CD4-positive, alpha-beta T cell treated with Interferon gamma for 1 hour (primary cell): ENCODE measurements at places on chromosomes 1 and 21.
A peak's percentile ranks its signal among the peaks of the same experiment; 100 is the strongest.

DNA sequence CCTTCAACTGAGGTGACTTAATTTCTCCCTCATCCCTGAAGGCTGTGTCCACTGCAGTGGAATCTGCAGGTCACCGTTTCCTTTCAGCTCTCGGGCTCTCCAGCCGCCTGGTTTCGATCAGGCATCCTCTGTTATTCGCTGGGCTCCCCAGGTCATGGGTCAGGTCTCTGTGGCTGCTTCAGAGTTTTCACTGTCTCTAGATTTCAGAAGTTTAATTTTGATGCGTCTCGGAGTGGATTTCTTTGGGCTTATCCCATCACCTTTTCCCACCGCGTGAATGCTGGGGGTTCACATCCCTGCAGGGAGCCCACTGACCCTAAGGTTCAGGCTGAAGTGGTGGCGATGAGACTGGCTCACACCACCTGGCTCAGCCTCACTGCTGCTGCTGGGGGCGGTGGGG, 3.3 kb downstream of the ACTRT2 start:
- no peak for DNase-seq

DNA sequence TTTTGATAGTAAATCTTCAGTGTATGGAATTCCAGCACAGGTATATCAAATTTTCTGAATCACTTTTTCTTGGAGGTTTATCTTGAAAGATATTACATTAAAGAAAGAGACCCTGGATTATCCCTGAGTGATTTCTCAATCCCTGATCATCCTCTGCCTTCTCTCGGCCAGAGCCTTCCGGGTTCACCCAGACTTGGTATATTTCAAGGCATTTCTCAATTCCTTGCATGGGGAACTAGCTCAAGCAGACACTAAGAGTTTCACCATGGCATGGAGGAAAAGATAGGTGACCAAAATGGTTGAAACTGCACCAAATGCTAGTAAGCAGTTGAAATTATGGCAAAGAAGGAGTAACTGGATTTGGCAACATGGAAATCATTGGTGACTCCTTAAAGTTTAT, 5.7 kb downstream of the VAMP4 start:
- DNase-seq, result no peak

DNA sequence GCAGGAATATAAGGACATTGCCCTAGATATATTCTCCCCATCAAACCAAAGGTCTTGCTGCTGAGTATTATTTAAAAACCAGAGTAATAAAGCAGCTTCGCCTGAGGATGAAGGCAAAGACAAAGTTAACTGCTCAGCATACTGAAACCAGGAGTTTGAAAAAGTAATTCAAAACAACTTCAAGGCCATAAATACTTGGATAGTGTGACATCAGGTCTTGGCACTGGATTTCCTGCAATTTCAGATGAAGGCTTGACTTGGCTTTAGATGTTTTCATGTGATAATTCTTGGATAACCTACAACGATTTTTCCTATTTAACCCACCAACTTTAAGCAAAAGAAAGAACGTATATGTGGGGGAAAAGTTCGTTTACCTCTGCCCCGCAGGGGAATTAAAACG, 10.6 kb downstream of the SOD1 start:
- DNase-seq, result no peak

GRCh38 chr21:20631633-20632032, 366.6 kb upstream of the NCAM2 start:
- no peak for DNase-seq

DNA sequence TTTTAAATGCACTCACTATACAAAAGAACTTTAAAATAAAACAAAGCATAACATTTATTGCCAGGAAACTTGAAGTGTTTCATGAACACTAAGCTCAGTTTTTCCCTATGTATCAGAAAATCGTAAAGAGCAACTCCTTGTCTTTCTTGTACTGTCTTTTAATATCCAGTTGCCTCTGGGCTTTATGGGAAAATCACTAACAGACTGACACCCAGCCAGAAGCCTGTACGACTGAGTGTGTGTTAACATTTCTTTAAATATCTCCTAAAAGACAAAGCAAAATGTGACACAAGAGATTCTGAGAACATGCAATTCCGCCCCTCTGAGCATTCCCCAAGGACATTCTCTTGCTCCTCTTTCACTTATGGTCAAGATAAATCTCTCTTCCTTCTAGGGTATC, 347.5 kb upstream of the DPYD start:
- DNase-seq, result no peak

- DNase-seq, result peak; percentile 54
Observed at GRCh38 chr1:110339407-110340206, 430 bp downstream of the RBM15 start.

- no peak for DNase-seq
Observed at GRCh38 chr1:108685529-108685928, 6.6 kb upstream of the PRPF38B start.

DNA sequence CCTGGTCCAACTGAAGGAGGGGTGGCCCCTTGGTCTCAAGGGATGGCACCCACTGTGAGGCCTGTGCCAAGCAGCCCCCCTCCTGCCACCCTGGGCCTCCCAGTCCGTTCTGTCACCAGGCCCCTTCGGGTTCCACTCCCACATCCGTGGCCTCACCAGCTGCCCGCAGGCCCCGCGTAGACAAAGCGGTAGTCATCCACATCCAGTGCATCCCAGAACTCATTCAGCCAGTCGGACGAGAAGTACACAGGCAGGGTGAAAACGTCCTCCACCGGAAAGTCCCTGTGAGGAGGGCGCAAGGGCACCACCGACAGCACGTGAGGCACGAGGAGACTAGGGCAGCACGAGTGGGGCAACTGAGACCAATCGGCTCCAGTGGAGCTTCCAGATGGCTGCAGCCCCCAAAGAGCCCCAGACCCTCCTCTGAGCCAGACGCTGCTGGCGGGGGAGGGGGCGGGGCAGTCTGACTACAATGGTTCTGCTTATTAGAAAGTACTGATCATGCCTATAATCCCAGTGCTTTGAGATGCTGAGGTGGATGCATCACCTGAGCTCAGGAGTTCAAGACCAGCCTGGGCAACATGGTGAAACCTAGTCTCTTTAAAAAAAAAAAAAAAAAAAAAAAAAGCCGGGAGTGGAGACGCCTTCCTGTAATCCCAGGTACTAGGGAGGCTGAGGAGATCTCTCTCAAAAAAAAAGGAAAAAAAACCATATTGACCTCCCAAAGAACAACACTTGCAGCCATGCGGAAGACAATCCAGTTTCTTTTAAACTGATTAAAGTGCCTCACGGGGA, 1.2 kb downstream of the JMJD4 start:
- no peak for DNase-seq

- DNase-seq, result no peak
Observed at GRCh38 chr1:180916012-180916770, 3.5 kb downstream of the KIAA1614 start.

DNA sequence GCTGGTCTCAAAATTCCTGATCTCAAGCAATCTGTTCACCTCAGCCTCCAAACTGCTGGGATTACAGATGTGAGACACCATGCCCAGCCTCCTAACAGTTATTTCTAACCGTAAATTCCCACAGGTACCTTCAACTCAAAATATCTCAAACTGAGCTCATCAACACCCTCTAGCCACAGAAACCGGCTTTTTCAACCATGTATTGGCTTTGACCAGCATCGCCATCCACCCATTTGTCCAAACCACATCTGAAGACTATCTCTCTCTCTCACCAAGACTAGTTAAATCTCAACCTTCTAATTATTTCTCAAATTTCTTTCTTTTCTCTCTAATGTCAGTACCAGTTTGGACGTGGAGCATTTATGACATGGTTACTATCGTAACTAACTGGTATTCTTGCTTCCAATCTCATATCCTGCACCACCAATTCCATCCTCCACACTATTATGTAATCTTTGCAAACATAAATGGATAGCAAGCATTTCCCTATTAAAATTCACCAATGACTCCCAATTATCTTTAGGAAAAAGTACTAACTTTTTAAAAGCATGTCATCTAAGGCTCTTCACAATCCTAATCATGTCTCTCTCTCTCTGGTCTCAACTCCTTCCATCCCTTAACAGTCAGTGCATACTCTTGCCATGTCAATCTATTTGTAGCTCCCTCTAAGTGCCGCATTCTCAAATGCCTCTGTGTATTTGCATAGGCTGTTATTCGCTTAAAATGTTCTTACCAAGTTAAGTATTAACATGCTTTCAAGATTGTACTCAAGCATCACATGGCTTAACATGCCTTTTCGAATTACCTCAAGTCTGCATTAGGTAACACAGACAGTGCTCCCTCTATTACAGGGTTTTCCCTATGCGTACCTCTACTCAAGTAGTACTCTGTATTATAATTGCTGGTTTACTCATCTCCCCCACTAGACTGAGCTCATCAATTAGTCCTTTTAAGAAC, 18.1 kb downstream of the RSBN1 start:
- no peak for DNase-seq

DNA sequence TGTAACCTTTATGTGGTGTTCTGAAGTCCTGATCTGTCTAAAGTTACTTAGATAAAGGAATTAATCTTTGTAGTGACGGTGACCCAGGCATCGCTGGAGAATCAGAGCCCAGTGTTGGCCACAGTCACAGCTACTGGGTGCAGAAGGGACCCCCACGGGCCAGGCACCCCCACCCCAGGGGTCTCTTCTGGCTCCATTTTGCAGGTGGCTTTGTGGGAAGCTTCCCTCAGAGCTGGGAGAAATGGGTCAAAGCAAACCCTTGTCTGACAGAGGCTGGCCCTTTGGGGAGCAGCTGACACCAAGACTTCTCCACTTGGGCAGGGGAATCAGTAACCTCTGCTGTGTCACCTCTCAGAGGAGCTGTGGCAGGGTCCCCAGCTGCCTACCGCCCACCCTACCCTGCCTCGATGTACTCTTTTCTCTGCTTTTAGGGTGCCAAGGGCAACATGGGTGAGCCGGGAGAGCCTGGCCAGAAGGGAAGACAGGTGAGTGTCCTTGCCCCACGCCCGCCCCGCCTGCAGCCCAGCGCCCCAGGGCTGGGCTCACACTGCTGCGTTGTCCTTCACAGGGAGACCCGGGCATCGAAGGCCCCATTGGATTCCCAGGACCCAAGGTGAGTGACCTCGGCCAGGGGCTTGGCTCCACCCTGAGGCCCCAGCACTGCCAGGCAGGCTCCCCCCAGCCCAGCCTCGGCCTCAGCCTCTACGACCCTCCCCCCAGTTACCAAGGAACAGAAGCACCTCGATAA, 17.7 kb downstream of the COL6A2 start:
- no peak for DNase-seq

DNA sequence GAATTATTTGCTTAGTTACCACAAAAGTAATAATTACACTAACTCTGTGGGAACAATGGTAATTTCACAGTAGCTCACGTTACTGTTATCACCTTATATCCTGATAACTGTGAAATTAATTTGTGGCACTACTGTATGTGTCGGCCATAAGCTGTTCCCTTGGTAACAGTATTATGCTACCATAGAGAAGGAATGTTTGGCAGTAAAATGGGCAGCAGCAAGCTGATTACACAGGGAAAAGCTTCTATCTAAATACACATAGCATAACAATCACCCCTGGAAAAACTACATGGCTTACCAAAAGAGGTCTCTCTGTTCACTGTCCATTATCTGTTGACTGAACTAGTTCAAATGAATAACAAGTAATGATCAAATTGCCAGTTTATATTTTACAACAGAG, 124.1 kb downstream of the DPYD start:
- DNase-seq, result no peak

DNA sequence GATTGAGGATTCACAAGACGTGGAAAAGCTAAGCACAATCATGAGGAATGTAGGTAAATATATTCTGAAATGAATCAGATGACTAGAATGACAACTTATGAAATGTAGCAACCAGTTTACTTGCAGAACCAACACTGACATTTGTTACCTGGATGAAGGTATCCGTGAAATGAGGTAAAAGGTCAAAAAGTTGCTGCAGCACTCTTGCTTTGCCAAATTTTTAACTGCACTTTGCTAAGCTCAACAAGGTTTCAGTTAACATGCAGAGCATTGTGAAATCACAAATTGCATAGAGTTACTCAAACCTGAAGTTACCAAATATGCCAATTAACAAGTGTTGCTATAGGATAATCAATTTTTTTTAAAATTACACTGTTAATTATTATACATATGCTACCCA, 1280.1 kb downstream of the KCNT2 start:
- DNase-seq, result no peak
